Kidney (tissue), 22 donors: ENCODE measurements at places on chromosomes 2 and 18.
A peak's percentile ranks its signal among the peaks of the same experiment; 100 is the strongest.

DNA sequence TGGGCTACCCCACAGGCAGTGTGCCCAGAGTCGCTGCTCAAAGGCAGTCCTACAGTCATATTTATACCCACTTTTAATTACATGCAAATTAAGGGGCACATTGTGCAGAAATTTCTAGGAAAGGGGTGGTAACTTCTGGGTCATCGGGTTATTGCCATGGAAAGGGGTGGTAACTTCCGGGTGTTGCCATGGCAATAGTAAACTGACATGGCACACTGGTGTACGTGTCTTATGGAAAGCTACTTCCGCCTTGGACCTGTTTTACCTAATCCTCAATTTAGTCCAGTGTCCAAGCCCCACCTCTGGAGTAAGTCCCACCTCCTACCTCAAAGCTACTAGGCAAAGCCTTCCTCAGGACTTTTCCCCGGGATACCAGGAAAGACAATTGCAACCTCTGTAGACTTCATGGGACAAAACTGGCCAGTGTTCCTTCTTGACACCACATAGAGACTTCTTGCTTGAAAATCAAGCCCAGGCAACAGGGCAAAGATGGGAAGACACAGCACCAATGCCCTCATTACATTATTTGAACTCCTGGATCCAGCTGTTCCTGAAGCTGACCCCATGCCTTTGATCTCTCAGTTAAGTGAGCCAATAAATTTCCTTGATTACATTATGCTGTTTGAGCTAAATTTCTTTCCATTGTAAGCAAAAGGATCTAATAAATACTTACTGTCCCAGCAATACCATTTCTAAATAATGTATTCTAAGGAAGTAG, 63.3 kb upstream of the AGAP1 start:
- H3K4me3 ChIP-seq, result no peak overlapping the region
- H3K27ac ChIP-seq, result no peak overlapping the region
- DNase-seq, result no peak
- H3K4me1 ChIP-seq, result peaks cover 7% of the 10 kb centered on the region
- no peaks in the 10 kb centered on the region for H3K27me3 ChIP-seq
- no peaks in the 10 kb centered on the region for H3K36me3 ChIP-seq

DNA sequence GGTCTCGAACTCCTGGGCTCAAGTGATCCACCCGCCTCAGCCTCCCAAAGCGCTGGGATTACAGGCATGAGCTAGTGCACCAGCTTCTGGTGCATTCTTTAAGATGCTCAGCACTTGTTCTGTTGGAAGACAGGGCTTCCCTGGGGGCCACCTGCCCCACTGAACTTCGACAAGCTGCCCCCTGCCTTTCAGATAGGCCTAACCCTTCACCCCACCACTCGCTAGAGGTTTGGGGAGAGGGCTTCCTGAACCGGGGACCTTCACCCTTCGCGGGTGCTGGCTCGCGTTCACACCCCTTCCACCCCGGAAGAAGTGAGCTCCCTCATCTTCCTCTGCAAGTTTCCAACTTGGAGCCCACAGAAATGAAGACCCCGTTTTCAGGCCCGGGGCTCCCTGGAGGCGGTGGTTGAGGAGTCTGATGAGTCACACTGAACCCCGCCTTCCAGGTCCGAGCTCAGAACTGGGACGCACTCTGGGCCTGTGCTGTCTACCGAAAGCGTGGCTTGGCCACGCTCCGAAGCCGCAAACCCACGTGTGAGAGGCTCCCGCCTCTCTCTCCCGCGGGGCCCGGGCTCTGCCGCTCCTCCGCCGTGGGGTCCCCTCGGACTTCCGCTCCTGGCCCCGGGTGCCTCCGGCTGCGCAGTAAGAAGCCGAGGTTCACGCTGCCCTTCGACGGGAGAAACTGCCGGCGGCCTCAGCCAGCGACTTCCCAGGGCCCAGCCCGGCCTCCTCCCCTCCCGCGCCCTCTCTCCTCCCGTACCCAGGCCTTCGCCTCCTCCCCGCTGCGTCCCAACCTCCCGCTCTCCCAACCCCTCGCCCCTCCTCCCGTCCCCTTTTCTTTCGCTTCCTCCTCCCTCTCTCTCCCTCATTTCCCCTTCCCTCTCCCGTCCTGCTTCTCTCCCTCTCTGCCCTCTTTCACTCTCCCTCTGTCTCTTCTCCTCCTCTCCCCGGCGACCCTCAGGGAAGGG, 47.5 kb upstream of the SP3 start:
- peak; percentile 94 for DNase-seq
- no peaks in the 10 kb centered on the region for H3K36me3 ChIP-seq
- peak overlapping the region; percentile 95 for H3K27ac ChIP-seq
- H3K4me3 ChIP-seq, result peak overlapping the region; percentile 61
- no peaks in the 10 kb centered on the region for H3K27me3 ChIP-seq
- peaks cover 6% of the 10 kb centered on the region for H3K4me1 ChIP-seq

GRCh38 chr2:207252979-207253645, 87.4 kb upstream of the KLF7 start:
- no peaks in the 10 kb centered on the region for H3K36me3 ChIP-seq
- no peak for DNase-seq
- no peak overlapping the region for H3K4me3 ChIP-seq
- H3K27me3 ChIP-seq, result no peaks in the 10 kb centered on the region
- peaks cover 8% of the 10 kb centered on the region for H3K4me1 ChIP-seq

DNA sequence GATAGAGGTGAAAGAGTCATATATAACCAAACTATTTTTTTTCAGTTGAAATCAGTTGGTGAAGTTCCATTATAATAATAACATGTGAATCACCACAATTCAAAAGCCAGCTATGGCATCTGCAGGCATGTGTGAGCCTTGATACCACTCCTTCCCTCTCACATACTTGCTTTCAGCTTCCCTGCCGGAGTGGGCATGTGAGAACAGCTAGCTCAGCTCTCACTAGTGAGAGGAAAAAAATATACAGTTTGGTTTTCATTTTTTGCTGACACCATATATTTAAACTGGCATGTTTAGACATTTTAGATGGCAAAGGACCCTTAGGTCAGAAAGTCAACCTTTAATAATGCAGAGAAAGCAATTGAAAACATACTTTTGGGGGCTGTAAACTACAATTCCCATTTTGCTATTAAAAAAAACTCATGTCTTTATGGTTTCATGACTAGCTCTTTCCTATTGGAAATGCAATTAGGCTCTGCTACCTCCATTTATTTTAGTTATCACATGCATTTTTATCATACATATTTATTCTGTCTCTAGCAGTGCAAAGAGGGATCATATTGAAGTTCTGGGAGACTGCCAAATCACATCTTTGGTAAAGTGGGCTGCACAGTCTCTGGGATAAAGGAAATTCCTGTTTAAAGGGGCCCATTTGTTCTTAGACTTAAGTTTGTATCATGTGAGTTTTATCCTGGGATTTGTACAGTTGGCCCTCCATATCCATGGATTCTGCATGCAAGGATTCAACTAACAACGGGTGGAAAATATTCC, 33.2 kb upstream of the SLC40A1 start:
- no peaks in the 10 kb centered on the region for H3K4me1 ChIP-seq
- H3K36me3 ChIP-seq, result no peaks in the 10 kb centered on the region
- H3K27ac ChIP-seq, result no peak overlapping the region
- no peak overlapping the region for H3K4me3 ChIP-seq
- no peak for DNase-seq
- H3K27me3 ChIP-seq, result no peaks in the 10 kb centered on the region

DNA sequence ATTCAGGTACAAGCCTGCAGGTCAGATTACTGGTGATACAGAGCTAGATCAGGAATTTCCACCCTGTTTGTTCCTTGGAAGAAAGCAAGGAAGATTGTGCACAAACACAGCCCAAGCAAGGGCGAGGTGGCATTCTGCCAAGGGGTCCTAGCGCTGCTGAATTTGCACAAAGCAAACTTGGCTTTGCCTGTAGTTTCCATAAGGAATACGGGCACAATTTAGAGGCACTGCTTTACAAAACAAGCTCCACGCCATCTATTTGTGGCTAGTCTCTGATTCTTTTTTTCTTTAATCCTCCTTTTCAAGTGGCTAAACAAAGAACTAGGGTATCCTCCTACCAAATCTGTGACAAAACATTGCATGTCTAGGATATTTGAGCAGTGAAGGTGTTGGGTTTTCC, 195.5 kb upstream of the ACVR2A start:
- no peaks in the 10 kb centered on the region for H3K36me3 ChIP-seq
- H3K4me3 ChIP-seq, result no peak overlapping the region
- DNase-seq, result no peak
- no peak overlapping the region for H3K27ac ChIP-seq
- no peaks in the 10 kb centered on the region for H3K4me1 ChIP-seq
- H3K27me3 ChIP-seq, result no peaks in the 10 kb centered on the region

DNA sequence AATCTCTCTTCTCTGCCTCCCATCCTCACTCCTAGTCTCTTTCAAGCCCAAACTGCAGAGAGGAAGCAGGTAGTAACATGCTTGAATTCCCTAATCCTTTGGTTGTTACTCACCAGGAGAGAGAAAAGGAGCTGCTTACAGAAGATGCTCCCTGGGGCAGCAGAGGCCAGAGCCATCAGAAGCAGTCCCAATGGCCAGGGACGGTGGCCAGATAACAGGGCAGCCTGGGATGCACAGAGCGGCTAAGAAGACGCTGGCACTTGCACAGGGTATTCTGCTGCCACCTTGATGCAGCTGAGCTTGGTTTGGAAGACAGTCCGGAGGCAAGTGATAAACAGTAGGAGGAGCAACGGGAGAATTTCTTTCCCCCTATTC, 250 bp downstream of the DSC1 start:
- H3K36me3 ChIP-seq, result no peaks in the 10 kb centered on the region
- no peak overlapping the region for H3K27ac ChIP-seq
- no peaks in the 10 kb centered on the region for H3K27me3 ChIP-seq
- DNase-seq, result no peak
- no peaks in the 10 kb centered on the region for H3K4me1 ChIP-seq

DNA sequence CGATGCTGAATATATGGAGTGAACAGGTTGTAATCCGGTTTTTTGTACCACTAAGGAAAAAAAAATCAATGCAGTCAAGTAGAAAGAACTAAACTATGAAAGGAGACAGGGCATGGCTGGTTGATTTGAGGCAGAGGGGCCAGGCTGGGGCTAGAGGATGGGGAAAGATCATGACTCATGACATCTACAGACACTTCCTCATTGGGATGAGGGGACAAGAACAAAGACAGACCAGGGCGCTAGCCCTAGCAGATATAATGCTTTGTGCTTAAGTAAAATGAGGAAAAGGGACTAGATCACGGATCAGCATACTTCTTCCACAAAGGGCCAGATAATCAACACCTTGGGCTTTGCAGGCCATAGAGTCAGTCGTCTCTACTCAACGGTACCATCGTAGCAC, 55.8 kb downstream of the ST6GAL2 start:
- no peaks in the 10 kb centered on the region for H3K27me3 ChIP-seq
- no peaks in the 10 kb centered on the region for H3K36me3 ChIP-seq
- no peak overlapping the region for H3K4me3 ChIP-seq
- H3K4me1 ChIP-seq, result no peaks in the 10 kb centered on the region

- DNase-seq, result no peak
- peak overlapping the region; percentile 61 for H3K4me3 ChIP-seq
- no peaks in the 10 kb centered on the region for H3K4me1 ChIP-seq
- no peaks in the 10 kb centered on the region for H3K27me3 ChIP-seq
- H3K36me3 ChIP-seq, result no peaks in the 10 kb centered on the region
These were observed 3.4 kb downstream of the ZNF521 start for GRCh38 chr18:25348386-25349130.

- no peak for DNase-seq
- H3K27ac ChIP-seq, result no peak overlapping the region
- no peaks in the 10 kb centered on the region for H3K27me3 ChIP-seq
These were observed 69.6 kb downstream of the R3HDM1 start for GRCh38 chr2:135600915-135601314.

DNA sequence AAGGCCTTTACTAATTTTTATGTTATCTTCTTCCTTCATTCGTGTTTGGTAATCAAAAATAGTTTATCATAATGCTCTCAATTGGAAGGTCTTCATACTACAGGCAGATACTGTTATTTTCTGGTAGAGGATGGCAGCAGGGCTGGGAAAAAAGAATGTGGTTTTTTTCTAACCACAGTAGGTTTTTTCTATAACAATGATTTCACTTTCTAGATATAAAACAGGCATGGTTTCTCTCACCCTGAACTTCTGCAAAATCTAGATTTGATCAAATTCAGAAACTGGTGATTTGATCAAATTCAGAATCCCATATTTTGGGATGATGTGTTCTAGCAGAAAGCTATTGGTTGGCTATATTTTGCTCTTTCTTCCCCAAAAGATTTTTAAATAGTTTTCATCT, 27.6 kb downstream of the BCL11A start:
- no peak overlapping the region for H3K27ac ChIP-seq
- no peaks in the 10 kb centered on the region for H3K36me3 ChIP-seq
- no peaks in the 10 kb centered on the region for H3K27me3 ChIP-seq
- H3K4me1 ChIP-seq, result peaks cover 5% of the 10 kb centered on the region
- no peak overlapping the region for H3K4me3 ChIP-seq

GRCh38 chr2:237324405-237324831, 89.5 kb downstream of the COL6A3 start:
- peaks cover 4% of the 10 kb centered on the region for H3K4me1 ChIP-seq
- no peaks in the 10 kb centered on the region for H3K27me3 ChIP-seq
- no peak overlapping the region for H3K27ac ChIP-seq
- H3K36me3 ChIP-seq, result no peaks in the 10 kb centered on the region
- peak; percentile 82 for DNase-seq
- no peak overlapping the region for H3K4me3 ChIP-seq

DNA sequence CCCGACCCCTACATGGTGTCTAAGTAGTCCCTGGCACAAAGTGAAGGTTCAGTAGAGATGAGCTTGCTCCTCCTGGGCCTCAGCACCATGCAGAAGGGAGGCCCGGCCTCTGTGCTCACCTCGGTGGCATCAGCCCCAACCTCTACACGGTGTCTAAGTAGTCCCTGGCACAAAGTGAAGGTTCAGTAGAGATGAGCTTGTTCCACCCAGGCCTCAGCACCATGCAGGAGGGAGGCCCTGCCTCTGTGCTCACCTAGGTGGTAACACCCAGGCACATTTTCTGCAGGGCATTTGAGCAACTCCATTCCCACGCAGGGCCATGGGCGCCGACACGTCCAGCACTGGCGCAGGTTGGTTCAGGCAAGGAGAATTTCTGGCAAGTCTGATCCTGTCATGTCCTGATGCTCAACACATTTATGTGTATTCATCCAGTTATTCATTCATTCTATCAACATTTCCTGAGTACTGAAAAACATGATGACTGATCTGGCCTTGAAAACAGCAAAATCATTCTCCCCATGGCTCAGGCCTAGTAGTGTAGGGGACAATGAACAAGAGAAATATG, 408.2 kb upstream of the MYT1L start:
- H3K4me1 ChIP-seq, result no peaks in the 10 kb centered on the region
- DNase-seq, result no peak
- H3K27me3 ChIP-seq, result no peaks in the 10 kb centered on the region
- H3K27ac ChIP-seq, result no peak overlapping the region
- no peaks in the 10 kb centered on the region for H3K36me3 ChIP-seq

DNA sequence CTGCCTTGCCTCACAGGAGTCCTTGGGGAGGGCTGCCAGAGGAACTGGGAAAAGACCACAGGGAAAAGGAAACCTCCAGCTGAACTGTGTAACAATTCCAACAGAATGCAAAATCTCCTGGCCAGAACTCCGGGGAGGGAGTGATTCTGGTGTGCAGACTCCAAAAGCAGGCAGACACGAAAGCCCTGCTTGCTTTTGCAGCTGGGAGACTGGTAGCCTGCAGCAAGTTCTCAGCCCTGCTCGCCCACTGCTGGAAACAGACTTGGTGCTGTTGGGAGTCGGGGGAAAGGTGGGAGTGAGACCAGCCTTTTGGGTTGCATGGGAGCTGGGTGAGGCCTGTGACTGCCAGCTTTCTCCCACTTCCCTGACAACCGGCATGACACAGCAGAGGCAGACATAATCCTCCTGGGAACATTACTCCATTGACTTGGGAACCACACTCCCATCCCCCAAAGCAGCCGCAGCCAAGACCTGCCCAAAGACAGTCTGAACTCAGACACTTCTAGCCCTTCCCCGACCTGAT, 26.0 kb upstream of the NMI start:
- no peaks in the 10 kb centered on the region for H3K27me3 ChIP-seq
- no peaks in the 10 kb centered on the region for H3K36me3 ChIP-seq
- H3K4me3 ChIP-seq, result no peak overlapping the region
- H3K27ac ChIP-seq, result no peak overlapping the region
